Fibroblast of skin of left biceps (primary cell): ENCODE measurements at places on chromosomes 2 and 18.
A peak's percentile ranks its signal among the peaks of the same experiment; 100 is the strongest.

- no peak for DNase-seq
Measured at GRCh38 chr2:213016166-213016983, 135.0 kb downstream of the IKZF2 start.

- no peak for DNase-seq
Measured at GRCh38 chr2:224895377-224895776, 146.9 kb downstream of the DOCK10 start.

GRCh38 chr18:62131301-62131909, 55.5 kb downstream of the PIGN start:
- peak; percentile 25 for DNase-seq

DNA sequence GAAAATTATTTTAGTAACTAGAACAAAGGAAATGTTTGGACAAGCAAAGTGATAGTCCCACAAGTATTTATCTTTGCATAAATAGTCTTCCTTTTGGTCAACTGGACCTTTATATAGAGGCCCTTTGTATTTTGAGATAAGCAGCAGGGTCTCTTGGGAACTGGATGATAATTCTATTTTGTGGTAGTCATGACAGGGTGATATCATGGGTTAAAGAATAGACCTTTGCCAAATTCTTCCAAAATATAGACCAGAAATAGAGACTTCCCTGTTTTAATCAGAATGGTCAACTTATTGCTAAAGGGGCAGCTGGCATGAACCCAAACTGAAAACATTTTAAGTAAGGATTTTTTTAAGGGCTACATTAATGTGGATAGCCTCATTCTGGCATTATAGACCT, 10.5 kb downstream of the PLEK start:
- DNase-seq = no peak

- DNase-seq = no peak
Measured at GRCh38 chr18:41713969-41714825, 240.8 kb upstream of the PIK3C3 start.

- peak; percentile 92 for DNase-seq
Measured at GRCh38 chr18:58541789-58542425, 87.0 kb downstream of the ALPK2 start.

DNA sequence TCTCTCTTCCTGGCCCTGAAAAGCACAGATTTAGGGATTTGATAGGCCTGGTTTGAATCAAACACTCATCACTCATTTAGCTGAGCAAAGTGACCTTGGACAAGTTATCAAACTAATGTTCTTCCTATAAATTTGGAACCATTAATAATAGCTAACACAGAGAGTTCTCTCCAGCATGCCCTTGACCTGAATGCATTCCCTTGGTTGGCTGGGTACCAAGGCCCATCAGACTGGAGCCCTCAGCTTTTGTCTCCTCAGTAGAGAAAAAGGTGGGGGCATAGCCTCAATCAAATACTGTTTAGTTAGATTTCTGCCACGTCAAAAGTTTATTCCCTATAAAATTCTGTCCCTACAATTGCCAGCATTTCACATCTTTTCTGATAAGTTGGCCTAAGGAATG, 13.8 kb upstream of the MRPL19 start:
- DNase-seq = no peak

- no peak for DNase-seq
Measured at GRCh38 chr2:237143676-237144440, 58.2 kb downstream of the COPS8 start.

DNA sequence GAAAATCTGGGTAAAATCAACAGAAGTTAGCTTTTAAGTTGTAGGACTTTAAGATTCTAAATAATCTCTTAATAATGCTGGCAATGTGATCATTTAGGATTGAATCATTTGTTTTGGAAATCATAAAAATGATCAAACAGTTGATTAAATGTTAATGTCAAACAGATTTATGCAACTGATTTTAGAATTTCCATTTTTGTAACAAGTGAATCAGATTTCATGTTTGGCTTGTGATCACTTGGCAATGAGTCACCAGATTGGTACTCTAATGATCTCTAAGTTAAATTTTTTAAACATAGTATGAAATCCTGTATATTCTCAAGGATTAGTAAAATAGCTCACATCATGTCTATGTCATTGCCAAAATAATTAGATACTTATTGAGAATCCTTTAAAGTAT, 50.1 kb upstream of the UNC80 start:
- peak; percentile 17 for DNase-seq

GRCh38 chr2:223306371-223306770, 254.4 kb downstream of the KCNE4 start:
- no peak for DNase-seq

DNA sequence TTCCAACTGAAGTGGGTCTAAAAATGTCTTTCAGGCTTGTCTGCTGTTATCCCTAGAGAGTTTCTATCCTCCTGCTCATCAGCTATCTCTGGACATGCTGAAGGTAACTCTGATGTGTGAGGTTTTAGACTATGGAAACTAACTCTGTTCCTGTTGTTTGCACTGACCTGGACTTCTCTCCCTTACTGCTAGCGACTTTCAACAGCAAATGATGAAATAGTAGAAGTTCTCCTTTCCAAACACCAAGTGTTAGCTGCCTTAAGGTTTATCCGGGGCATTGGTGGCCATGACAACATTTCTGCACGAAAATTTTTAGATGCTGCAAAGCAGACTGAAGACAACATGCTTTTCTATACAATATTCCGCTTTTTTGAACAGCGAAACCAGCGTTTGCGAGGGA, 26.9 kb downstream of the RMC1 start:
- DNase-seq = no peak

DNA sequence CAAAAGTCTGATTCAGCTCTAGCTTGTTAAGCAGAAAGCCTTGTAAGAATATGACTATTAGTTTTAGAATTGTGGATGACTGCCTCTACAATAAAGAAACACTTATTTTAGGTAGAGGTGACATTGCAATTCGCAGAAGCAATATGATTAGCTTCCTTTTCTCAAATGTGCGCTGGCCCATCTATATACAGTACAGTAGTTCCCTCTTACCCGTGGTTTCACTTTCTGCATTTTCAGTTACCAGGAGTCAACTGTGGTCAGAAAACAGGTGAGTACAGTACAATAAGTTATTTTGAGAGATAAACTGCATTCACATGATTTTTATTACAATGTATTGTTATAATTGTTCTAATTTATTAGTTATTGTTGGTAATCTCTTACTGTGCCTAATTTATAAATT, 405.1 kb downstream of the GPD2 start:
- DNase-seq = no peak

DNA sequence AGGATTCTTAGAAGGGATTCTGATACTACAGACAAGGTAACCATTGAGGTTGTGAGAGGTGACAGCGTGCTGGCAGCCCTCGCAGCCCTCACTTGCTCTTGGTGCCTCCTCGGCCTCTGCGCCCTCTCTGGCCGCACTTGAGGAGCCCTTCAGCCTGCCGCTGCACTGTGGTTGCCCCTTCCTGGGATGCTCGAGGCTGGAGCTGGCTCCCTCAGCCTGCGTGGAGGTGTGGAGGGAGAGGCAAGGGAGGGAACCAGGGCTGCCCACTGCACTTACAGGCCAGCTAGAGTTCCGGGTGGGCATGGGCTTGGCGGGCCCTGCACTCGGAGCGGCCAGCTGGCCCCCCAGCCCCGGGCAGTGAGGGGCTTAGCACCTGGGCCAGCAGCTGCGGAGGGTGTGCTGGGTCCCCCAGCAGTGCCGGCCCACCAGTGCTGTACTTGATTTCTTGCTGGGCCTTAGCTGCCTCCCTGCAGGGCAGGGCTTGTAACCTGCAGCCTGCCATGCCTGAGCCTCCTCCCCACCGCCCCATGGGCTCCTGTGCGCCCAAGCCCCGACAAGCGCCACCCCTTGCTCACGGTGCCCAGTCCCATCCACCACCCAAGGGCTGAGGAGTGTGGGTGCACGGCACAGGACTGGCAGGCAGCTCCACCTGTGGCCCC, 23.9 kb upstream of the RIT2 start:
- no peak for DNase-seq

DNA sequence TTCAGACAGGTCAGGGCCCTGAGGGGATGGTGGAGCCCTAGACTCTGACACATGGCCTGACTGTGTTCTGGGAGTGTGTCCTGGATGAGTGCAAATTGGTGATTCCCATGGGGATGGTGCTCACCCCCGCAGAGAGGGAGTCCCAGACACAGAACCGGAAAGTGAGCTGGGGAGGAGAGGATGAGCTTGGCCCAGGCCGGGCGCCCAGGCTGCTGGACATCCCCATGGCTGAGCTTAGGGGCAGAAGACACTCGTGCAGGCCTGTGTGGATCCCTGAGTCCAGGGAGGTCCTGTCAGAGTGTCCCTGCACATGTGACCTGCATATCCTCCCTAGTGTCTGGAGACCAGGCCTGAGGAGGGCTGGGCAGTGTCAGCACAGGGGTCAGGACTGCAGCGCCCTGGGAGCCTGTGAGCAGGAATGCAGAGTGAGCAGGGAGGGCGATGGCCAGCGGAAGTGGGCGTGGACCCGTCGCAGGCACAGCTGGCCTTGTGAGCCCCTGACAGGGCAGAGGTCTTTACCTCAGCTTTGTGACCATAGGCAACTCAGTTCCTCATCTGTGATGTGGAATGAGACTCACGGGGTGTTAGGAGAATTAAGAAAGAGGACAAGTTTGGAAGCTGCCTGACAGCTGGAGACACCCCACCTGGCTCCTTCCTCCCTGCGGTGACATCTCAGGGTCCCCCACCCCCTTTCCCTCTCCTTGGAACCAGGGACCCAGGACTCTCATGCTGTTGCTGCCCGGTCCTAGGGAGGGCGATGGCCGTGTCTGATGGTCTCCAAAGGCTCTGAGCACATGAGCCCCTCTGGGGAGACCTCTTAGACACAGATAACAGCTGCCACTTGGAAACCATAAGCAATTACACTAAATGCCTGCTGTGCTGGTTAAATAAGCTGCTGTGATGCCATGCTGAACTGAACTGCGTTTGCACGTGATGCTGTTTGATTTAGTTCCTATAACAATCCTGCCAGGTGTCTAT, 62.6 kb upstream of the HS6ST1 start:
- no peak for DNase-seq

GRCh38 chr2:235343869-235344268, 150.0 kb upstream of the AGAP1 start:
- DNase-seq = peak; percentile 12

GRCh38 chr18:63817441-63818051, 42.3 kb downstream of the SERPINB7 start:
- peak; percentile 86 for DNase-seq

GRCh38 chr18:47283476-47283875, 32.0 kb upstream of the SKOR2 start:
- DNase-seq = no peak

DNA sequence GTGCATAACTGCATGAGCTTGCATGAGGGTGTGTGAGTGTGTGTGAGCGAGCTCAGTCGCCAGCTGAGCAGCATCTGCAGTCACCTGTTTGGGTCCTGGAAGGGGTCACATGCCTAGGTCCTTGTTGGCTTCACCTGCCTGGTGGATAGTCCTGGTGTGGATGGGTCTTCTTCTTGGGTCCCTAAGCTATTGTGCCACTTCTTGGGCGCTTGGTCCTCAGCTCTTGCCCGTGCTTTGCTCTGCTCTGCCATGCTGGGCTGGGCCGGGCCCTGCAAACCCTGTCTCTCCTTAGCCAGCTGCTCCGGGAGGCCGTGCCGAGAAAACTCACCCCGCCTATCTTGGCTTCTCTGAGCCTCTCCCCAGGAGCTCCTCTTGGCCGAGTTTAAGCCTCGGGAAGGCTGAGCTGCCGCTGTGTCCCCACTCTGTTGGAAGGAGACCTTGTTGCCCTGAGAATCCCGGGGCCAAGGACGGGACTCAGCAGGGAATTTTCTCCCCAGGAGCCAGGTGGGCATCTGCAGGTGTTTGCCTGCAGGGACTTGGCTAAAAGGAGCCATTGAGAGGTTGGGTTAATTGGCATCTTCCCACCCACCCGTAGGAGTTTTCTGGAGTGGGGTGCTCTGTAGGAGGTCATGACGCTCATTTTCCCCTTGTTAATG, 300.8 kb downstream of the NDUFA10 start:
- DNase-seq = no peak

GRCh38 chr18:25231327-25231691, 120.7 kb downstream of the ZNF521 start:
- no peak for DNase-seq

DNA sequence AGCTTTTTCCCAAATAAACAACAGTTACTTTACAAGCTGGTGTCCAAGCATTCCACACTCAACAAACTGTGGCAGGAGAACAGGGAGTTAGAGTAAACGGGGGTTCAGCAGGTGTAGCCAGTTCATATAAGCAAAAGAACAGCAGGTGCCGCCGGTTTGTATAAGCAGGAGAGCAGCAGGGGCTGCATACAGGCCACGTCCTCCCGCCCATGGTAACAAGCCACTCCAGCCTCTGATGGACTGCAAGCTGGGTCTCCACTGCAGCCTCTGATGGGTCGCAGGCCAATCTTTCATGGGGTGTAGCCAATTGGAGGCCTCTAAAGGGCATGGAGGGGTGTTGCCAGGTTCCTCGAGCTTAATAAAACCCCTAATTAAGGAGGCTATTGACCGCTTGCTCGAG, 189.3 kb downstream of the ANKRD30B start:
- DNase-seq = no peak

DNA sequence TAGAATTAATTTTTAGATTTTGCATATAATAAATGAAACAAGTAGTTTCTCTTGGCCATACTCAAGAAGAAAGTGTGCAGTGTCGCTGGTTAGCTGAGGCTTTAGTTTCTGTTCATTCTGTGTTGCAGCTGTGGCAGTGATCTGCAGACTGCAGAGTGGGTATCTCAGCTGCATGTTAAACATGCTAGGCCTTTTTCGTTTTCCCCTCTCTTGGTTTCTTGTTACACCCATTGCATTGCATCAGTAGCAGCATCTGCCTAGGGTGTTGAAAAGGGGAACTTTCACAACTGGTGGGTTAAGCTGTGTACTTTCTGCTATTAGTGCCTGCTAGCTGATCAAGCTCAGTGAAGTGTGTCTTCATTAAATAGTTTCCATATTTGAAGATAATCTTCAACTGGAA, 51.3 kb downstream of the ACSL3 start:
- DNase-seq = peak; percentile 63

- DNase-seq = no peak
Measured at GRCh38 chr18:47964053-47964452, 33.6 kb upstream of the SMAD2 start.

- DNase-seq = no peak
Measured at GRCh38 chr2:184646593-184646992, 48.3 kb downstream of the ZNF804A start.

GRCh38 chr2:17317439-17317976, 200.7 kb downstream of the RAD51AP2 start:
- DNase-seq = no peak

- DNase-seq = peak; percentile 19
Measured at GRCh38 chr2:17311771-17312511, 206.3 kb downstream of the RAD51AP2 start.

- no peak for DNase-seq
Measured at GRCh38 chr2:205747829-205748386, 65.6 kb downstream of the NRP2 start.

DNA sequence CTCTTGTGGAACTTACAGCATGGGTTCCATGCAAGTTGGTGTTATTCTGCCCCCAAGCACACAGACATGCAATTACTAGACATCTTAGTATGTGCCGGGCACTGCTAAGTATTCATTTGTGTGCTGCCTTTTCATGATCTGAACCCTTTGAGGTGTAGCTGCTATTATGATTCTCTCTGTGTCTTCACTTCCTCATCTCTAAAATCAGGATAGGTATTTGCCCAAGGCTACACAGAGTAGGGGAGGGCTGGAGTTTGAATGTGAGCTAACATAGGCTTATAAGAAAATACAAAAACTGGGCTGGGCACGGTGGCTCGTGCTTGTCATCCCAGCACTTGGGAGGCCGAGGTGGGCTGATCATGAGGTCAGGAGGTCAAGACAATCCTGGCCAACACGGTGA, 27.2 kb downstream of the FASTKD2 start:
- no peak for DNase-seq

- DNase-seq = no peak
Measured at GRCh38 chr2:201261471-201261870, 1.1 kb downstream of the CASP8 start.

- DNase-seq = no peak
Measured at GRCh38 chr2:37460896-37461229, 116.4 kb downstream of the QPCT start.
